Ovary (tissue), 10 donors: ENCODE measurements at places on chromosomes 2 and 18. TPM values are rescaled to one million over a fixed set of nuclear protein-coding genes. Genes with fewer than 3 reads are reported as not detected.

Gene MALL
- polyA plus RNA-seq, result 20.0 TPM

Gene MAPRE3
- 45.4 TPM for polyA plus RNA-seq

Gene SCN3A
- 0.56 TPM for polyA plus RNA-seq

Gene LAMA3
- 24.3 TPM for polyA plus RNA-seq

Gene WDR33
- polyA plus RNA-seq, result 16.3 TPM

Gene RGPD3
- 0.15 TPM for polyA plus RNA-seq

Gene SERPINB4
- not detected for polyA plus RNA-seq

Gene TGFA
- 1.4 TPM for polyA plus RNA-seq

Gene DOCK10
- polyA plus RNA-seq, result 15.9 TPM

Gene DHRS9
- polyA plus RNA-seq, result 0.54 TPM

Gene LYPD1
- 1.6 TPM for polyA plus RNA-seq

Gene PIGN
- 15.4 TPM for polyA plus RNA-seq

Gene AGBL5
- polyA plus RNA-seq, result 24.8 TPM

Gene ANKAR
- 3.6 TPM for polyA plus RNA-seq

Gene ANKRD30BL
- 0.10 TPM for polyA plus RNA-seq

Gene M1AP
- polyA plus RNA-seq, result 0.72 TPM
